ENCODE measurements at places on chromosomes 4 and X.

- no peak overlapping the region for H3K27ac ChIP-seq
- no peak for DNase-seq
- no peak overlapping the region for H3K4me3 ChIP-seq
- no peaks in the 10 kb centered on the region for H3K36me3 ChIP-seq
- no peaks in the 10 kb centered on the region for H3K4me1 ChIP-seq
Measured at GRCh38 chr4:44927399-44928380, 201.3 kb upstream of the GNPDA2 start.

DNA sequence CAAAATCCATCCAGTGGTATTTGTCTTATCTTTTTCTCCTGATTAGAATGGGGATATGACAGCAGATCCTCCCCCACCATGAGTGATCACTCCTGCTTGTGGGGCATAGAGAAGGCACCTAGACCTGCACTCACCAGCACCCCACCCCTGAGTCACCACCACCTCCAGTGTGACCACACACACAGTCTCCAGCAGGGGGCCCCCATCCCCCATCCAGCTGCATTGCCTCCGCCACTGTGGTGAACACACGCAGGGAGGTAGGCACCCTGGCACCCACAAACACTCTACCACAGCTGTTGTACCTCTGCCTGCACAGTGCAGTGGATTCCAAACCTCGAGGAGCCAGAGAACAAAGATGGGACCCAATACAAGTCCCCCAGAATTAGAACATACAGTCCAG lies 9.0 kb upstream of the MAGEA8 start:
- H3K27me3 ChIP-seq, result no peaks in the 10 kb centered on the region
- H3K4me1 ChIP-seq, result no peaks in the 10 kb centered on the region
- peak; percentile 50 for DNase-seq
- H3K4me3 ChIP-seq, result no peak overlapping the region

- no peak for DNase-seq
- H3K27me3 ChIP-seq, result no peaks in the 10 kb centered on the region
- peaks cover 7% of the 10 kb centered on the region for H3K4me1 ChIP-seq
- no peak overlapping the region for H3K27ac ChIP-seq
- H3K4me3 ChIP-seq, result no peak overlapping the region
- H3K36me3 ChIP-seq, result no peaks in the 10 kb centered on the region
Measured at GRCh38 chr4:15659768-15660570, 4.8 kb upstream of the FBXL5 start.

DNA sequence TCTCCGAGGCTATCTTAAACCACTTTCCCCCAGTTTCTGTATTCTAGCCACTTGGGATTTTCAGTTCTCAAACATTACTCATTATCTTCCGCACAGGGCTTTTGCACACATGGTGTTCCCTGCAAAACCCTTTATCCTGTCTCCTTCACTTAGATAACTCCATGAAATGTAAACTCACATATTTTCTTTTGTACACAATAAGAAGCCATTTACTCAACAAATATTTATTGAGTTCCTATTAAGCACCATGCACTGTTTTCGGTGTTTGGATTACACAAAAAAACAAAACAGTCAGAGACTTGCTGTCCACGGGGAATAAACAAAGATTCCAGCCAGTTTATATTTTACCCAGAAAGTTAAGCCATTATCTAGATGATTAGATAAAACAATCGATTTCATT lies 42.5 kb upstream of the UNC5C start:
- no peaks in the 10 kb centered on the region for H3K27me3 ChIP-seq
- no peaks in the 10 kb centered on the region for H3K36me3 ChIP-seq
- no peak overlapping the region for H3K27ac ChIP-seq
- H3K4me1 ChIP-seq, result no peaks in the 10 kb centered on the region
- DNase-seq, result no peak
- H3K4me3 ChIP-seq, result no peak overlapping the region

GRCh38 chr4:121339307-121339706 lies 41.5 kb downstream of the QRFPR start:
- no peak overlapping the region for H3K4me3 ChIP-seq
- H3K27ac ChIP-seq, result no peak overlapping the region
- H3K27me3 ChIP-seq, result no peaks in the 10 kb centered on the region
- DNase-seq, result no peak
- H3K4me1 ChIP-seq, result no peaks in the 10 kb centered on the region

DNA sequence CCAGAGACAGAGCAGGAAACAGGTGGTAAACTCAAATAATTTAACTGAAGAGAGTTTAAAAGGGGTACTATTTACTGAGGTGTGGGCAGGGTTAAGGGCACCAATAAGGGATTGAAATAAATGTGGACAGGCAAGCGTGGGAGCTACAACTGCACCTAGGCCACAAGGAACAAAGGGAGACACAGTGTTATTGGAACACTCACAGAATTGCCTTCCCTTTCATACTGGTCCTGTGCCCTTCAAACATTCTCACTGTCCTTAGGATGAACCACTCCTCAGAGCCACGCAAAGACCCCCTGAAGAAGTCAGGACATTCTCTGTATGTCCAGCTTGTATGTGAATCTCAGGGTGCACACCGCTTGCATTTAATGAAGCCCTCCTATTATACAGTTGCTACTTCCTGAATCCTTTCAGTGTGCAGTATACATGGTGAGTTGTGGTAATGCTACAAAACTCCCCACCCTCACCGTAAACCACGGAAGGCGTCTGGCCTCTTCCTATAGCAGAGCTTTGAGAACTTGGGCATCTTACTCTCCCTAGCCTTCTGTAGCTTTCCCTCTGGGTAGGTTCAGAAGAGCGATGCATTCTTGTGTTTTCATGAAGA lies 9.6 kb upstream of the MRPL1 start:
- H3K4me1 ChIP-seq, result peaks cover 59% of the 10 kb centered on the region
- H3K36me3 ChIP-seq, result no peaks in the 10 kb centered on the region
- no peaks in the 10 kb centered on the region for H3K27me3 ChIP-seq
- DNase-seq, result peak; percentile 65
- peak overlapping the region; percentile 83 for H3K27ac ChIP-seq

- DNase-seq, result no peak
- no peak overlapping the region for H3K27ac ChIP-seq
- H3K36me3 ChIP-seq, result no peaks in the 10 kb centered on the region
- no peaks in the 10 kb centered on the region for H3K4me1 ChIP-seq
- no peaks in the 10 kb centered on the region for H3K27me3 ChIP-seq
- no peak overlapping the region for H3K4me3 ChIP-seq
Measured at GRCh38 chrX:103774070-103774642, 2.5 kb upstream of the PLP1 start.

- no peak overlapping the region for H3K27ac ChIP-seq
- no peaks in the 10 kb centered on the region for H3K27me3 ChIP-seq
- H3K4me3 ChIP-seq, result no peak overlapping the region
- H3K36me3 ChIP-seq, result no peaks in the 10 kb centered on the region
Measured at GRCh38 chr4:176833400-176834175, 40.9 kb upstream of the VEGFC start.

GRCh38 chr4:15754323-15754722 lies 23.8 kb upstream of the CD38 start:
- no peaks in the 10 kb centered on the region for H3K36me3 ChIP-seq
- H3K4me1 ChIP-seq, result peaks cover 44% of the 10 kb centered on the region
- DNase-seq, result peak; percentile 11
- no peaks in the 10 kb centered on the region for H3K27me3 ChIP-seq

- DNase-seq, result peak; percentile 40
- H3K27ac ChIP-seq, result peak overlapping the region; percentile 91
- H3K36me3 ChIP-seq, result peaks cover 5% of the 10 kb centered on the region
- H3K27me3 ChIP-seq, result no peaks in the 10 kb centered on the region
Measured at GRCh38 chrX:1535241-1536041, 1.5 kb downstream of the P2RY8 start.

- peaks cover 21% of the 10 kb centered on the region for H3K4me1 ChIP-seq
- no peaks in the 10 kb centered on the region for H3K27me3 ChIP-seq
- no peak overlapping the region for H3K27ac ChIP-seq
- no peaks in the 10 kb centered on the region for H3K36me3 ChIP-seq
Measured at GRCh38 chr4:48746608-48747362, 33.3 kb downstream of the FRYL start.

GRCh38 chrX:79572566-79572965 lies 205.4 kb upstream of the ITM2A start:
- no peak for DNase-seq
- H3K36me3 ChIP-seq, result no peaks in the 10 kb centered on the region
- no peaks in the 10 kb centered on the region for H3K4me1 ChIP-seq

- no peaks in the 10 kb centered on the region for H3K27me3 ChIP-seq
- no peak for DNase-seq
- H3K4me3 ChIP-seq, result no peak overlapping the region
- H3K36me3 ChIP-seq, result no peaks in the 10 kb centered on the region
Measured at GRCh38 chr4:166042510-166043055, 169.5 kb downstream of the TLL1 start.

DNA sequence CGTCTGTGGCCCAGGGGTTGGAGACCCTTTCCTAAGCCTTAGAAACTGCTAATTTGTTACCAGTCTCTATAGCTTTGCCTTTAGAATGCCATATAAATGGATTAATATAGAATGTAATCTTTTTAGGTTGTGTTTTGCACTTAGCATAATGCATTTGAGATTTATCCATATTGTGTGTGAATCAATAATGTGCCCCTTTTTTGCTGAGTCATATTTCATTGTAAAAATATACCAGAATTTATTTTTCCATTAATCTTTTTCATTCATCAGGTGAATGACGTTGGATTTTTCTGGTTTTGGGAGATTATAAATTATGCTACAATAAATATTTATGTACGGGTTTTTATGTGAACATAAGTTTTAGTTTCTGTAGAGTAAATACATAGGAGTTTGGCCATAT lies 478.8 kb upstream of the MAGEB18 start:
- no peak overlapping the region for H3K4me3 ChIP-seq
- H3K4me1 ChIP-seq, result no peaks in the 10 kb centered on the region
- no peaks in the 10 kb centered on the region for H3K36me3 ChIP-seq
- H3K27me3 ChIP-seq, result no peaks in the 10 kb centered on the region
- H3K27ac ChIP-seq, result no peak overlapping the region
- no peak for DNase-seq

DNA sequence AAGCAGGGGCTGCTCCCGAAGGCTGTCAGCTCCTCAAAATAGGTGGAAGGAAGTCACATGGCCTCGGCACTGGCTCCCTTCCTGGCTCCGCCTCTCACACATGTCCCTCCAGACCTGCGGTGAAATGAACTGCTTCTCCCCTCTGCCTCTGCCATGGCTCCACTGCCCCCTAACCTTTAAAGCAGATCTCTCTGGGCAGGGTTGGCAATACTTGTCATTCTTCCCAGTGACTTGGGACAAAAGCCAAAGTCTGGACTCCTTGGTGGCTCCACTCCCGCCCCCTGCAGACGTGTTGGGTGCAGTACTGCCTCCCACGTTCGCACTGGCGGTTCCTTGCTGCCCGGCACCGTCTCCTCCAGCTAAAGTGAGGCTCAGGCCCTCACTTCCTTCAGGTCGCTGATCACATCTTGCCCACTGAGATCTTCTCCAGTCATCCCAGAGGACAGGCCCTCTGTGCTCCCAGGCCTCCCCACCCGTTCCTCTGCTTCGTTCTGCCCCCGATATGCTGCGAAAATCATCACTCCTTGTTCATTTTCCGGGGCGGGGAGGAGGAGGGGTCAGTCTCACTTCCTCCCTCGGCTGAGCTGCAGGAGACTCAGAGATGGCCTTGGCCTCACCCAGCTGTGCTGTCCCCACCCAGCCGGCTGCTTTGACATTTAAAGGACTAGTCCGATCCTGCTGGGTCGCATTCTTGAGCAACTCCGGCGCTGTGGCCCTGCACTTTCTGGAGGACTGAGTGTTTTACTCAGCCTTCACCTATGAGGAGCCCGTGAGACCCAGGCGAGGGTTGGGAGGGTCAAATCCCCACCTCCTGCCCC lies 97.4 kb downstream of the PHKA2 start:
- DNase-seq, result peak; percentile 35
- H3K4me3 ChIP-seq, result peak overlapping the region; percentile 64
- no peaks in the 10 kb centered on the region for H3K36me3 ChIP-seq
- peaks cover 15% of the 10 kb centered on the region for H3K4me1 ChIP-seq

DNA sequence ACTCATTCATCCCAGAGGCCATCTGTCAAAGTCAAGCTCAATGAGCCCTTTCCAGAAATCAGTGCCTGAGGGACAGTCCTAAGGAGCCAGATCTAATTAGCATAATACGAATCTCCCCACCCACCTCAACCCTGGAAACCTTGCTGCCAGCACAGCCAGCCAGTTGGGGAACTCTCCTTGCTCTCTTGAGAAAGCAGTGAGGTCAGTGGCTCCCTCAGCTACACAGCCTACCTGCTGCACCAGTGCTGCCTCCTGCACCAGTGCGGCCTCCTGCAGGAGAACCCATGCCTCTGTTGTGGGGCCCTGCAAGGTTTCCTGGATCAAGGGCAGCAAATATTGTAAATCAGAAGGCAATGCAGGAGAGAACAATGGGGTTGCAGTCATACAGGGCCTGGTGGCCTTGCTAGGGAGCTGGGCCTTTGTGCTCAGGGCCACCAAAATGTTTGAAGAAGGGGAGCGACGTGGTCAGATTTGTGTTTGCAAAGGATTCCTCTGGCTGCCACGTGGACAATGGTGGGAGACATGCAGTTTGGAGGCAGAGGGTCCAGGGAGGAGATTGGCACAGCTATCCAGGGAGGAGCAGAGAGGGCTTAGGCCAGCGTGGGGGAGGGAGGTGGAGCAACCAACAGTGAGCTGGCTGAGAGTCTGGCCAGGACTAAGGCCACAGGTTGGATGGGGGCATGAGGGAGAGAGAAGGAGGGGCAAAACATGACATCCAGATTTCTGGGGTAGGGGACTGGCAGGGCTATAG lies 124.3 kb upstream of the MAMLD1 start:
- H3K4me3 ChIP-seq, result no peak overlapping the region
- no peaks in the 10 kb centered on the region for H3K27me3 ChIP-seq
- no peak for DNase-seq
- H3K27ac ChIP-seq, result no peak overlapping the region
- no peaks in the 10 kb centered on the region for H3K36me3 ChIP-seq

- DNase-seq, result peak; percentile 9
- H3K4me3 ChIP-seq, result no peak overlapping the region
- no peaks in the 10 kb centered on the region for H3K36me3 ChIP-seq
- peaks cover 46% of the 10 kb centered on the region for H3K4me1 ChIP-seq
Measured at GRCh38 chrX:136586386-136586785, 54.4 kb downstream of the VGLL1 start.

DNA sequence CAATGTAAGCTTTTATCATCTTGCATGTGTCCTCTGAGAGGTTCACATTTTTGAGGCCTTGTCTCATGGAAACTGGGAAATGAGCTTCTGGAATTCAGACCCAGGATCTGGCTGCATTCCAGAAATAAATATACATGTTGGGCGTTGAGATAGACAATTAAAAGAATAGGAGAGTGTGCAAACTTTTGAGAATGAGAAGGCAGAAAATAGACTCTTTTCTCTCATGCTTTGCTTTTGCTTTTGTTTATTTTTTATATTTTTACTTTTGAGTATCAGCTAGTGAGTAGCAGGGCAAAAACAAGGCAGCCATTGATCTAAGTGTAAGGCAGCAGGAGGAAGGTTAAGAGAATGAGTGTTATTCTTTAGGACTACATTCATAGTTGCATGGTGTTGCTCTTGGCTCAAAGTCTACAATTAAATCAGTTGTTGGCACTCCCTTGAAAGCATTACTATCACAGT lies 12.4 kb downstream of the SHROOM3 start:
- no peak for DNase-seq
- no peak overlapping the region for H3K27ac ChIP-seq
- H3K36me3 ChIP-seq, result no peaks in the 10 kb centered on the region
- no peak overlapping the region for H3K4me3 ChIP-seq

- DNase-seq, result no peak
- H3K4me3 ChIP-seq, result no peak overlapping the region
- H3K27me3 ChIP-seq, result no peaks in the 10 kb centered on the region
- H3K4me1 ChIP-seq, result no peaks in the 10 kb centered on the region
- H3K27ac ChIP-seq, result no peak overlapping the region
Measured at GRCh38 chr4:1027915-1028238, 16.5 kb downstream of the FGFRL1 start.

- no peaks in the 10 kb centered on the region for H3K36me3 ChIP-seq
- H3K27ac ChIP-seq, result no peak overlapping the region
- no peaks in the 10 kb centered on the region for H3K27me3 ChIP-seq
- no peak overlapping the region for H3K4me3 ChIP-seq
- no peaks in the 10 kb centered on the region for H3K4me1 ChIP-seq
Measured at GRCh38 chr4:7384929-7385890, 49.5 kb downstream of the PSAPL1 start.

All from CD8-positive, alpha-beta memory T cell (primary cell).